ENCODE measurements at places on chromosomes 1 and 21.

- DNase-seq, result no peak
These were observed 408.1 kb upstream of the RUNX1 start for GRCh38 chr21:35457097-35457804.

DNA sequence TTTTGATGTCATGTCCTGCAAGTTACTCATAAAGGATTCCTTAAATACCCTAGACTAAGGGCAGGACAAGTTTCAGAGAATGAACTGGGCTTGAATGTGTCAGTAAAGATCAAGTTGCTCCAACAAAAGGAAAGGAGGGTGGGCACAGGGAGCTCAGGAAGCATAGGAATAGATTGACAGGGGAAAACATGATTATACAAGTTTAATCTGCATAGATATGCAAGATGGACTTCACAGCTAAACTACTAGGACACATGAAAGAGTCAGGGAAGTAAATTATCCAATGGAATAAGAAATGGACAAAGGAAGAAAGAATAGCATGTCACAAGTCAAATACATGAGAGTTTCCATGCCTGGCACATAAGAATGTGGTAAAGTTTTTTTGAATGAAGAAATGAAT lies 203.9 kb upstream of the SAMSN1 start:
- no peak for DNase-seq

DNA sequence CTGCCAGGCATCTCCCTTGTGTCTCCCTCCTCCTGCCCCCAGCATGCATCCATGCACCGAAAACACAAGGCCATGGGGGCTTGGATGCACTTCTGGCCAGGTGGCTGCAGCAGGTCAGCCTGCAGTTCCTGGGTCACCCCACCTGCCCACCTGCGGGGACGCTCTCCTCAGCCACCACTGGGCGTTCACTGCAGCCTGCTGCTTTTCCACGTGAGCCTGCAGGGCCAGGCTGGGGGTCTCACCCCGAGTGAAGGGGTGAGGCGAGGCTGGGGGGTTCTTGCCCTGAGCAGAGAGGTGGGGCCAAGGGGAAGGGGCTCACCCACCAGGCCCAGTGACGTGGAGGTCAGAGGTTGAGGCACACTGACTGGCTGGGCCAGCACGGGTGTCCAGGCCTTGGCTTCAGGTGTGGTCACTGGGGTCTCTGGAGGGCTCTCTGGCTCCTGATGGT lies 64.6 kb downstream of the WNT9A start:
- DNase-seq, result no peak

GRCh38 chr21:38494703-38495102 lies 3.6 kb downstream of the ERG start:
- DNase-seq, result no peak

- no peak for DNase-seq
These were observed 37.8 kb downstream of the GABPB2 start for GRCh38 chr1:151108331-151108730.

- DNase-seq, result no peak
These were observed 7.8 kb downstream of the ABCD3 start for GRCh38 chr1:94425821-94426484.

DNA sequence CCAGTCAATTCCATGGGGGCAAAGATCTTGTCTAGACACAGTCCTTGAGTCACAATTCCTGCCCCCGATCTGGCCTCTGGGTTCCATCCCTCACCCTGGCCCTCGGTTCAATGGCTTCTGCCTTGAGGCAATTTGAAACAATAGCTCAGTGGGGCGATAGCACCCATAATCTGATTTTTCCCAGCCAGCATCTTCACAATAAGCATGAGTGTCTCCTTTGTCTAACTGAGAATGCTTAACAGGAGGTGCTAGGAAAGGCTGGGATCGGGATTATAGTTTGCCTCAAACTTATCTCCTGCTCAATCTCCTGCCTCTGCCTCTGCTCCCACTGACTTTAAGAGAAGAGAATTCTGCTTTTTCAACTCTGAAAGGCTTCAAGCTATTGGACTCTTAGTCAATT lies 293.9 kb upstream of the PROX1 start:
- DNase-seq, result no peak

GRCh38 chr1:90850898-90851710 lies 134.0 kb upstream of the BARHL2 start:
- DNase-seq, result peak; percentile 87

DNA sequence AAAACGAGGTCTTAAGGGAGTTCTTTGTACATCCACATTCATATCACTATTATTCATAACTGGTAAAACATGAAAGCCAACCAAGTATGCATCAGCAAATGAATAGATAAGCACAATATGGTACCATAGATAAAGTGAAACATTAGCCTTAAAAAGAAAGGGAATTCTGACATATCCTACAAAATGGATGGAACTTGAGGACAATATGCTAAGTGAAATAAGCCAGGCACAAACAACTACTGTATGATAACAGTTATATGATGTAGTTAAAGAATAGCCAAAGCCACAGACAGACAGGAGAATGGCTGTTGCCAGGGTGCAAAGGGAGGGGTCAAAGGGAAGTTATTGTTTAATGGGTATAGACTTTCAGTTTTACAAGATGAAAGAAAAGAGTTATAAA lies 148.9 kb downstream of the EIF4G3 start:
- DNase-seq, result no peak

DNA sequence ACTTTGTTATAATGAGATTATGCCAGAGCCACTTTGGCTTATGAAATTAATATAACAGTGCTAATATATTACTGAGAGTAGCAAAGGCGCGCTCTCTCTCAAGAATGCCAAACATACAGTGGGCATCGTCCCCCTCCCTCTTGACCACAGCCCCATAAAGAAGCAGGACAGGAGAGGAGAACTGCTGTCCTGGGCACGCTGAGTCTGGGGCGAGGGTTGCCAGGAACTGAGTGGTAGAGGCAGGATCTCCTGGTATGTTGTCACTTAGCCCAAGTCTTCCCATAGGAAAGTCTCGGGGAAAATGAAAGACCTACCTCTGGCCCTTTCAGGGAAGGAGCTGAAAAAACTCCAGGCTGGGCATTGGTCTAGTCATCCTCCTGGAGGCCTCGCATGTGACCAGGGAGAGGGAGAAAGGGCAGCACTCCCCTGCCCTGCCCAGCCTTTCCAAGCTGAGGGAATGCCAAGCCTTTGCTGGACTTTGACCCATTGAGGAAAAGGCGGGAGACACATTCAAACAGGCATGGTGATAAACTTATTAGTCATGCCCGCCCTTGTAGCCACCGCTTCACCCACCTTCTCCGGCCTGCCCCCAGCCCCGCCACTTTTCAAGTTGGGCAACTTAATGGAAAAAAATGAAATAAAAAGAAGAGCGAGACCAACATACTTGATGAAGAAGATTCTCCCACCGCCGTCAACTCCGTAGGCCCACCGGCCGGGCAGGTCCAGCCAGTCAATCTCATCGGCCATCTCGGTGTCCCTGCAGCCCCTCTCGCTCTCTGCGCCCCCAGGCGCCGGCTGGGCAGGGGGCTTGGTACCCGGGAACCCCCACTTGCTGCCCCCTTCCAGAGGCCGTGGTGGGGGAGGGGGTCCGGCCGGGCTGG lies 17.4 kb upstream of the PLEKHA6 start:
- DNase-seq, result no peak
